NT2/D1 (cell line): ENCODE measurements at places on chromosomes 3 and 15.

DNA sequence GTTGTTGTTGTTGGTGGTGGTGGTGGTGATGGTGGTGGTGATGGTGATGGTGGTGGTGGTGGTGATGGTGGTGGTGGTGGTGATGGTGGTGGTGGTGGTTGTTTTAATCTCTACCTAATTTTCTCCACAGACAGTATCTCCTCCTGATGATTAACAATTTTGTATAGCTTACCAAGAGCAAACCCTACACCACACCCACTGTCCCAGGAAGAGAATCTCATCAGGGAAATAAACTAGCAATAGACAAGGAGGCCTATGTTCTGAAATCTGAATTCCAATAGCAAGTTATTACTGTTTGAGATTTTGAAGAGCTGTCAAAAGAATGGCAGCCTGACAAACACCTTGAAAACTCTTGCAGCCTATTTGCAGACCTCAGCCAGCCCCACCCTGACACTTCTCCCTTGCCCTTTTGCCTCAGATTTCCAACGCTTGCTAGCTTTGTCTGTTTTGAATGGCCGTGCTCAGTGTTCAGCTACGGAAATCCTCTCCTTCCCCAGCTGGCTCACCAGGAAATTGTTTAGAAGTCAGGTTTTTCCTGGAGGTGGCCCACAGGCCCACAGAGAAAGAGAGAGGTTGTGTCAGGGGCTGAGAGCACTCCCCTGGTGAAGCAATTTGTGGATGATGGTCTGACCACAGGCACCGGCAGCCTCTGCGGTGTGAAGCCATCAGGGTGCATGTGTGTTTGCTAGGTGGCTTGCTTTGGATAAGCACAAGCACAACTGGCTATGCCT, 101.6 kb downstream of the MAGI1 start:
- DNase-seq, result no peak

GRCh38 chr3:124263168-124263567, 271.2 kb upstream of the ROPN1 start:
- DNase-seq, result no peak

- DNase-seq, result no peak
Observed at GRCh38 chr3:9700536-9700935, 3.1 kb upstream of the CPNE9 start.

- no peak for DNase-seq
Observed at GRCh38 chr3:144756704-144757440, 785.2 kb downstream of the DIPK2A start.

GRCh38 chr15:66741646-66742045, 39.6 kb downstream of the SMAD6 start:
- DNase-seq, result no peak

GRCh38 chr15:43854801-43855200, 28.0 kb downstream of the WDR76 start:
- no peak for DNase-seq

GRCh38 chr15:101600035-101600434, 52.1 kb downstream of the TM2D3 start:
- DNase-seq, result no peak

DNA sequence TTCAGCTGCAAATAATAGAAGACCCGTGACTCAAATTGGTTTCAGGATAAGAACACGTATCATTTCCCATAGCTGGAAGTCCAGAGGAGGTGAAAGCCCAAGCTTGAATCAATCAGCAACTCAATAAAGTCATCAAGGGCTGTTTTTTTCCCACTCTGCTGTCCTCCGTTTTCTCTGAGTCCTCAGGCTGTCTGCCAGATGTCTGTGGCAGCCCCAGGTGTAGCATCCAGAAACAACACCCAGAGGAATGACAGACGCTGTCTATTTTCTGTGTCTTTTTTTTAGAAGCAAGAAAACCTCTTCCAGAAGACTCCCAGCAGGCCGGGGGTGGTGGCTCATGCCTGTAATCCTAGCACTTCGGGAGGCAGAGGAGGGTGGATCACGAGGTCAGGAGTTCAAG, 204.4 kb downstream of the FAM43A start:
- no peak for DNase-seq

DNA sequence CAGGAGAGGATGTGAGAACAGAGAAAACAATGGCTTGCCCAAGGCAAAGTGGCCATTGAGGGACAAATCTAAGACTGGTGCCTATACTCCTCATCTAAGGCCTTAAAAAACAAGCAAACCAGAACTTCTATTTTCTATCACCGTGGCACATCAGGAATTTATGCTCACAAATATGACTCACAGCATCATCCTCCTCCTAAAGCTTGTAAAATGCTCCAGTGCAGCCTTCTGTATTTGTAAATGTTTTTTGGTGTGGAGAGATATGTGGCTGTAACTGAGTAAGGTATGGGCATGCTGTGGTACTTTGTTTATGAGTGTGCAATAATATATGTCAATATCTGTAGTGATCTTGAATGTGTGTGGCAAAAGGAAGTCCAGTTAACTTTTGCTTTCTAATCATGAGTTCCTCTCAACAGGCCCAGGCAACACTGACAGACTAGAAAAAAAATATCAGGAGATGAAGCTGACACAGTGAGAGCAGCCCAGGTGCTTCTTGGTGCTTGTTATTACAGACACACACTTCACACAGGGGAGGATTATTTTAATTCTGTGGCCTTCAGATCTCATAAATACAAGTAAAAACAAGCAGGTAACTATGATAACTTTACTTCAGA, 60.3 kb downstream of the CTNNB1 start:
- DNase-seq, result no peak

DNA sequence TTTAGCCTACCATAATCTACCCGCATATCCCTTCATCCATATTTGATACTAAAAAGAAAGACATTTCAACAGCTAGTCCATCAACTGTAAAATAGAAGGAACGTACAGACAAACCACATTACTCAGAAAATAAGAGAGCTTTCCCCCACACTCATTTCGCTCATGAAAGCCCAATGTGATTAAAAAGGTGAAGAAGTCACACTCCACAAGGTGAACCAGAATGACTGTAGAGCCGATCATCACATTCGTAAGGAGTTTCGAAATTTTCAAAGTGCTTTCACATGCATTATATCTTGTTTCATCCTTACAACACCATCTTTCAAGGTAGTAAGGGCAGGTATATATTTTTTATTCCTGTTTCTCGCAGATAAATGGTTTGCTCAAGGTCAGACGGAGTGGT, 225.3 kb downstream of the FOXP1 start:
- no peak for DNase-seq

DNA sequence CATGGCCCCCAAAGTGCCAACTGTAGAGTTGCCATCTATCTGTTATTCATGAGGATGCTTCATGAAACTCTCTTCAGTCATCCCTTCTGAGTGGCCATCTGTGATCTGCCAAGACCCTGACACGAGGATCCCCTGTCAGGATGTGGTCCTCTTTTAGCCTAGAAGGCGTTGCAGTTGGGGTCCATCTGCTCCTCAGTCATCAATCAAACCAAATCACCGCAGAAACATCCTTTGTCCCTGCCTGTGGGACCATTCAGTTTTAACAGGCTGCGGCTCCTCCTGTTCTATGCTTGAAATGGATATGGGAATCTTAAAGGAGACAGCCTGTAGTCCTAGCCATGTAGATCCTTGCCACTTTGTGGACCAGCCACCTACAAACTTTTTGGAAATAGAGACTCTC, 5.9 kb upstream of the RPS27L start:
- no peak for DNase-seq

- DNase-seq, result no peak
Observed at GRCh38 chr15:38041576-38041975, 107.1 kb downstream of the TMCO5A start.

DNA sequence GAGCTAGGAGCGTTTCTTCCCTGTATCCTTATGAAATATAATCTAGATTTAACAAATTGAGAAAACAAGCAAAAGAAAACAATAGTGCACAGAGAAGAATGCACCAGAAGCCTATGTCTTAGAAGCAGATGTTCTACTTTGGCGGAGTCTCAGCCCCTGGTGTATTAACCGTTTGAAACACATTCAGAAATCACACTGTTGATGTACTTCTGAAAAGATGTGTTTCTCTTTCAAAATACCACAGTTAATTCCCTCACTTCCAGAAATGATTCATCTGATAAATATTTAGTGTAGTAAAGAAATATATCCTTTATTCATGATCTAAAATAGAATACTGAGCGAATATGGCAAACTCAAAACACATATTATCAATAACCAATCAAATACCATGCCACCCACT, 77.7 kb downstream of the CBLB start:
- DNase-seq, result no peak

- DNase-seq, result no peak
Observed at GRCh38 chr3:29484633-29485032, 203.8 kb downstream of the RBMS3 start.

DNA sequence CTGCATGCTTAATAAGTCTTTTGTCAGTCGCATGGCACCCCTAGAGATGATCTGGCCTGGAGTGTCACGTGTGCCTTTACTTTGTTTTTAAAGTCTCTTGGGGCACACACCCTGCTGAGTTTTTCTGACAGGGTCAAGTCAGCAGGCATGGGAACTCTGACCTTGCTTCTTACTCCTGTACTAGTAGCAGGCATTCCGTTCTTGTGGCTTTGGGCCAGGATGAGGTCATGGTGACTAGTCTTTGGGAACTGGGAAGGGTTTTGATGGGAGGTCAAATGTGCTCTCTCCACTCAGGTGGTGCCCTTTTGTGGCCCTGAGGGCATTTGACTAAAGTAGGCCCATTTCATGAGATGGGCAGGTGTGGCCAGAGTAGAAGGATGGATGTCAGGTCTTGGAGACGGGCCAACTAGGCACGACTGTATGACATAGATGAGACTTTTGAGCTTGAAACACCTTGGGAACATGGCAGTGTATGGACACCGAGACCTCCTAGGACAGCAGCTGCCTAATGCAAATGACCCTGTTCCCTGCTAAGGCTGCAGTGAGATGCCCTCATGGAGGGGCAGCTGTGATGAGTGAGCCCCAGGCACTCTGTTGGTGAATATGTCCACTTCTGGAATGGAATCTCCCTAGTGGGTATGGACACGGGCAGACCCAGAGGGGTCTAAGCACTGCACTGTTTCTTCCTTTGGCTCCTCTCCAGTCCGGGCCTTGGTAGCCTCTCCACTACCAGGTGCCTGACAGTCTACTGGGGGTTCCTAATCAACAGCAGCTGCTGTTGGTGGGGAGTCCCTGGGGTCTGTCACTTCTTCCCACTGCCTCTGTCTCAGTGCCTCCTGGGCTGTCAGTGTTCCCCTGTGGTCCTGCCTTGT, 16.4 kb downstream of the SRPRB start:
- peak; percentile 49 for DNase-seq

- no peak for DNase-seq
Observed at GRCh38 chr3:103136621-103137020, 701.8 kb downstream of the ZPLD1 start.

GRCh38 chr3:174303907-174304560, 555.1 kb upstream of the NAALADL2 start:
- DNase-seq, result no peak

DNA sequence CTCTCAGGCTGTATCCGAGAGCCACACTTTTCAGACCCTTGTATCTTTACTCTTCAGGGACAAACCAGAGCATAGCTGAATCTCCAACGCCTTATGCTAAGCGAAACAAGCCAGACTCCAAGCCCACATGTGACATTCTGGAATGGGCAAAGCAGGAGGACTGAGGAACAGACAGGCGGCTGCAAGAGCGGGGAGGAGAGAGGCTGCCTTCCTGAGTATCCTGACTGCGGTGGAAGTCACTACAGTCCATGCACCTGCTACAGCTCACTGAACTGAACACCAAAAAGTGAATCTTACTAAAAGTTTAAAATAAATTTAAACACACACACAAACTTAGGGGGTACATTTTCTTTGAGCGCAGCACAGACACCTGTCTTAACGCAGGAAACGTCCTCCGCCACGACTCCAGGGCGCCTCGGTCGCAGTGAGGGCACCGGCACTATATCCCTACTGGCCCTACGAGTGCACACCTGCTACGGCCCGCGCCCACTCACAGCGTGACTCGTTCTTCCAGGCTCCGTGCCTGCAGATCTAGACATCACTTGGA, 1.4 kb downstream of the CYFIP1 start:
- no peak for DNase-seq

GRCh38 chr3:14404631-14405359, 2.4 kb downstream of the SLC6A6 start:
- DNase-seq, result no peak

GRCh38 chr15:42159381-42160015, 3.1 kb upstream of the PLA2G4F start:
- no peak for DNase-seq

DNA sequence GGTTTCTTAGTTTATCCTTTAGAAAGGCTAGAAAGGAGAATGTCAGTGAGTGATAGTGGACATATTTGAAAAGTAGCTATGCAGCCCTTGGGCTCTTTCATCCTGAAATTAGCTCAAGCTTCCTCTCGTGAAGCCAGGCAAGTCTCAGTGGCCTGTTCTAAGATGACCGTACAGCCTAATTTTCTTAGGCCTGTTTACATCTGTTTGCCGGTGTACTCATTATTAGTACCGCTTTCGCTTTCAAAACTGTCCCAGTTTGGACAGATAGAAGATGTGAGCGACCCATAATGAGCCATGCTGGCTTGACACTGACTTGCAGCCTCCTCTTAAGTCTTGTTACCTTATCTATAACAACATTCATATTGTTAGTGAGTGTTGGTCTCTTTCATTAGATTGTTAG, 5.7 kb upstream of the ARL14 start:
- no peak for DNase-seq

DNA sequence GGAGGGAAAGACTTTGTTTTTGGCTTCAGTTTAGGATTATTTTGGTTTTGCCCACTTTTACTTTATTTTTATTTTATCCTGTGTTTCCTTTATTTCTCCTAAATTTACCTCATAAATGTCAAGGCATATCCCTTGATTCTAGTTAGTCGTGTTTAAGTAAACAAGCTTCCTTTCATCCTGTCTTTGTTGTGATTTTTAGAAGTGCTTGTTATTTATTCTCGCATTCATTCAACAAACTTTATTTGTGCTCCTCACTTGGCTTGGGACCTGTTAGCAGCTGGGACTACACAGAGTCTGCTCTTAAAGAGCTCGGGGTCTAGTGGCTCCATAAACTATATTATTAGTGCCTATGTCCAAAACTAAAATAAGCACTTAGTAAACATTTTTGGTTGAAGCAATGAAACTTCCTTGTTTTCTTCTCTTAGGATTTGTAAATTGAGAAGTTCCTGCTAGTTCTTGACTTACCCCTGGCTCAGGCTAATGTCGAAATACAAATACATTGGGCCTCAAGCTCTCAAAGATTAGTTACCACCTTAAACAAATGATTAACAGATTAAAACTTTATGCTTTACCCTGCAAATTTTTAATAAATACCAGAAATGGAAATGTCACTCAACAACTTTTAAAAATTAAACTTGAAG, 19.0 kb upstream of the DMXL2 start:
- no peak for DNase-seq

- DNase-seq, result no peak
Observed at GRCh38 chr15:96272427-96272826, 58.1 kb upstream of the NR2F2 start.

DNA sequence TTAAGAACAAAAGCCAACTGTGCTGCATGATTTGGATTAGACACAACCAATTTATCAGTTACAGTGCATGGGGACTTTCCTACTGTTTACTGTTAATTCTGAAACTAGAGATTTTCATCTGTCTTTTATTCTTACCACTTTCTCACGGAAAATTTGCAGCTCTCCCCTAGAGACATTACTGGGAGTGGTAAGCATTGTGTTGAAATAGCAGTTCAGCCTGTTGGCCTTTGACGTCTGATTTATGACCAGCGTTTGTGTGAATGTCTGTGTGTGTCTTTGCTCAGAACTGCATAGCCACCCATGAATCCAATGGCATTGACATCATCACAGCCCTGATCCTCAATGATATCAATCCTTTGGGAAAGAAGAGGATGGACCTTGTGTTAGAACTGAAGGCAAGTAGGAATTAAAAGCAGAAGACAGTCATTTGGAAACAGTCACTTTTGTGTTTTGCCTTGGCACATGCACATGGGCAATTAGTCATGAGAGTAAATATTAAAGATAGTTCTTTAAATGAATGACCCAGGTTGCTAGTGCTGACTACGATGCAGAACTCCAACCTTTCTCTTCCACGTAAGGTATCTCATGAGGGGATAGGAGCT, 202.2 kb upstream of the BHLHE40 start:
- no peak for DNase-seq
